B cell (primary cell): ENCODE measurements at places on chromosomes 5 and 9. TPM values are rescaled to one million over a fixed set of nuclear protein-coding genes. Genes with fewer than 3 reads are reported as not detected.

ZBTB34 gene
- 12.1 and 13.2 TPM in 2 replicates for total RNA-seq

RASEF gene
- not detected in 2 replicates for total RNA-seq

CCNI2 gene
- 1.1 and 2.0 TPM in 2 replicates for total RNA-seq

PPIC gene
- total RNA-seq, result not detected in 2 replicates

NDUFB6 gene
- total RNA-seq, result 11.1 and 13.6 TPM in 2 replicates

MARVELD2 gene
- 0.94 and 1.7 TPM in 2 replicates for total RNA-seq

CMBL gene
- total RNA-seq, result not detected in 2 replicates

IFNA10 gene
- not detected in 2 replicates for total RNA-seq

PCDHGA2 gene
- 0.07 and 0.29 TPM in 2 replicates for total RNA-seq

SLC24A2 gene
- not detected in 2 replicates for total RNA-seq

CER1 gene
- total RNA-seq, result not detected in 2 replicates

MACIR gene
- 3.0 and 3.3 TPM in 2 replicates for total RNA-seq

GLRA1 gene
- total RNA-seq, result not detected in 2 replicates

FGF1 gene
- not detected in 2 replicates for total RNA-seq
